ENCODE measurements at places on chromosomes 12 and 14.

- DNase-seq, result no peak
Measured at GRCh38 chr12:74424778-74425177, 112.9 kb upstream of the ATXN7L3B start.

DNA sequence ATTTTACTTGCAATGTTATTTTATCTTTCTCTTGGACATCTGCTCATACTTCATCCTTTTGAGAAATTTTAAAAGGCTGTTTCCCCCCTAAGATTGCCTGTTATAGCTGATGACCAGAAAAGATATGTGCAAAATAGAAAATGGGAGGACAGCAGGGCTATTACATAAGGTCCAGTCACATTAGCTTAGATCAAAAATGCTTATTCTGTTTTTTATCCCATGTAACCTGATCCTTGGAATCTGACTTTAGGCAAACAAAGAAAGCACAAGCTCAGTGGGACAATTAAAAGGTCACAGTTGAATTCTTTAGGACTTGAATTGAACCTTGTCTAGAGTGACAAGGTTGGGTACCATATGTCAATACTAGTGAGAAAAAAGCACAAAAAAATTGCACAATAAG lies 65.1 kb upstream of the TRHDE start:
- DNase-seq, result no peak

- no peak for DNase-seq
Measured at GRCh38 chr12:8887285-8887715, 27.0 kb upstream of the PHC1 start.

- DNase-seq, result no peak
Measured at GRCh38 chr14:90039253-90040010, 22.4 kb upstream of the KCNK13 start.

- no peak for DNase-seq
Measured at GRCh38 chr12:46458500-46459102, 86.0 kb upstream of the SLC38A2 start.

- DNase-seq, result no peak
Measured at GRCh38 chr12:16605642-16606116, 283 bp downstream of the LMO3 start.

DNA sequence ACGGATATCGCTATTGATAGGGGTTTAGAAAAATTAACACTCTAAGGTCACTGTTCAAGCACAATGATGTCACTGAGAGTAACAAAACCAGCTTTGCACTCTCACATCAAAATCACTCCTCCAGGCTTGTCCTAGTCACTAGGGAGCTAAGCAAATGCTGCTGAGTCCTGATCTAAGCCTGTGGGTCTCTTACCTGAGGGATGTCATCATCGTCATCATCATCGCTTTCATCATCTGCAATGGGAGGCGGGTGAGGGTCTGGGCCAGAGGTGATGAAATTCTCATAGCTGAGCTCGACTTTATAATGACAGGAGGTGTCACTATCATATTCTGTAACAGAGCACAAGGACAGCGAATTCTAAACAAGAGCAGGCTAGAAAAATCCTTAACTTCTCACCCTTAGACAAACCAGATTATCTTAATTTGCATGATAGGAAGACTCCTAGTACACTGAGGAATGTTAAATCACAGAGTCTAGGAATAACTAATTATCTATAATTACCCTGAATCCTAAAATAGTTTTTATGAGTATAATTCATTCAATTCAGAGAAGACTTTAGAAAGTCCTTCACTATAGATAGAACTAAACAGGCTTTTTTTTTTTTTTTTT lies 83.0 kb downstream of the TRAFD1 start:
- DNase-seq, result no peak

GRCh38 chr12:113891167-113891692 lies 74.9 kb downstream of the RBM19 start:
- DNase-seq, result no peak

- no peak for DNase-seq
Measured at GRCh38 chr12:67006610-67007009, 262.5 kb upstream of the CAND1 start.

GRCh38 chr14:37051680-37052079 lies 120.7 kb downstream of the SLC25A21 start:
- no peak for DNase-seq

DNA sequence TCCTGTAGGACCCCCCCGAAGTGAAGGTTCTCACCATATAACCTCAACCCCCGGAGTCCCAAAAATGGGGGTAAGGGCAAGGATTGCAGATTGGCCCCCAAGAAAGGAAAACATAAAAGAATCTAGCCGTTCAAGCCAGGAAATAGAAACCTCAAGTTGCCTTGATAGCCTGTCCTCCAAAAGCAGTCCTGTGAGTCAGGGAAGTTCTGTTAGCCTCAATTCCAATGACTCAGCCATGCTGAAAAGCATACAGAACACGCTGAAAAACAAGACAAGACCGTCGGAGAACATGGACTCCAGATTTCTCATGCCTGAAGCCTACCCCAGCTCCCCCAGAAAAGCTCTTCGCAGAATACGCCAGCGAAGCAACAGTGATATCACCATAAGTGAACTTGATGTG lies 344.2 kb upstream of the RGS6 start:
- peak; percentile 11 for DNase-seq

- no peak for DNase-seq
Measured at GRCh38 chr12:38956337-38956736, 50.9 kb upstream of the CPNE8 start.

DNA sequence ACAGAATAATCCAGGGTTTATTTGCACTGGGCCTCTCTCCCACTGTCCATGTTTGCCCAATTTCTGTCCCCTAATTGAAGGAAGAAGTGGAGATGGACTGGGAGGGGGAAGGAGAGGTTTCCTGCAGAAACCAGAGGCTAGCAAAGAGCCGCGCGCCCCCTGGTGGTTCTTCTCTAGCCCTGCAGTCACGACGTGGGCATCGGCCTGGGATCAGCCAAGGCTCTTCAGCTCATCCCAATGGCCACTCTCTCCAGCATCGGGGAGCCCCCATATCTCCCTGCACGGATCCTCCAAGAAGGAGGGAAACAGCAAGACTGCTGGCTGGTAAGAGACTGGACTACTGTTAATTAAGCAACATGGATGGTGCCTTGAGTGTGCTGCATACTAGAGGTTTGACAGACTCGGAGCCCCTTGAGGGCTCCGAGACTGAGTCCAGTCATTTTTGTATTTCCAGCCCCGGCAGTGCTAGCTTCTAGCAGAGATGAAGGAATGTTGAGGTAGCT lies 18.7 kb downstream of the ZBTB39 start:
- peak; percentile 90 for DNase-seq

GRCh38 chr14:42508209-42508946 lies 901.7 kb downstream of the LRFN5 start:
- no peak for DNase-seq

DNA sequence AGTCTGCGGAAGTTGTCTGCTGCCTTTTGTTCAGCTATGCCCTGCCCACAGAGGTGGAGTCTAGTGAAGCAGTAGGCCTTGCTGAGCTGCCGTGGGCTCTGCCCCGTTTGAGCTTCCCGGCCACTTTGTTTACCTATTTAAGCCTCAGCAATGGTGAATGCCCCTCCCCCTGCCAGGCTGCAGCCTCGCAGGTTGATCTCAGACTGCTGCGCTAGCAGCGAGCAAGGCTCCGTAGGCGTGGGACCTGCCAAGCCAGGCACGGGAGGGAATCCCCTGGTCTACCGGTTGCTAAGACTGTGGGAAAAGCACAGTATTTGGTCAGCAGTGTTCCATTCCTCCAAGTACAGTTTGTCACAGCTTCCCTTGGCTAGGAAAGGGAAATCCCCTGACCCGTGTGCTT lies 143.6 kb downstream of the DYRK2 start:
- DNase-seq, result no peak

DNA sequence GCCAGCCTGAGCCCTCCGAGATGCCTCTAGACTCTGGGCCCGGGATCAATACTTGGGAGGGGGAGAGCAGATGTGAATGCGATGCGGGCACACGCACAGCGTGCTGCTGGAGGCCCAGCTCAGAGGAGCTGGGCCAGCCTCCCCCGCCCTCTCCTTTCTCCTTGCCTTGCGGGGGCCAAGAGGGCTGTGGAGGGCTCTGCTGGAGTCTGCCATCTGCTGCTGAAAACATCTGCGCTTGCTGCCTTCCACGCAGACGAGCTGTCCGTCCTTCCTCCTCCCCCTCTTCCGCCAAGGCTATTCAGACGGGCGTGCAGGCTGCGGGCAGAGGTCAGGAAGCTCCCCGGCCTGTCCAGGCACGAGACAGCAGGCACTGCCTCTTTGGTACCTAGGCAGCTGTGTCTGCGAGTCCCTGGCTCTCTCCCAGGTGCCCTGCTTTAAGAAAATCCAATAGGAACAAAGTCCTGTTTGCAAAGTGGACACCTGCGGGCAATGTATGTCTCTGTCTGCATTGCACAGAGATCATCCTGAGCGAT lies 75.2 kb downstream of the SPRING1 start:
- peak; percentile 49 for DNase-seq

DNA sequence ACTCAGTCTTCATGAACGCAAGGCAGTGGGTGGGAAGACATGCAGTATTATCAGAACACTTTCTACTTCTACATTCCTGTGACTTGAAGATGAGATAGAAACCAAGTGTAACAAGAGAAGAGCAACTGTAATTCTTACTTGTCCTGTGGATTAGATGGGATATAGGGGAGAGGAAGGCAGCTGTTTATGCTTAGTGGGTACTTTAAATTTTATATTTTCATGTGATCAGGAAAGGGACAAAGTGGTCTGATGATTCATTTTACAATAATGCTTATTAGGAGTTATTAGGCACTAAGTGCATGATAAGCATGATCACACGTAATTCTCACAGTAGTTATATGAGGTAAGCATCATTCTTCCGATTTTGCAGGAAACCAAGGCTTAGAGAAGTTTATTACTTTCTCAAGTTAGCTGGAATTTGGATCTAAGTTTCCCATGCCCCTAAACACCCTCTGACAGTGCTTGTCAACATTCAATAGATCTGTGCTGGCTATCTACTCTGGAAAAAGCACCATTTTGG lies 52.7 kb downstream of the PTGER2 start:
- DNase-seq, result no peak

- DNase-seq, result peak; percentile 85
Measured at GRCh38 chr14:88551094-88551870, 3.5 kb downstream of the PTPN21 start.

DNA sequence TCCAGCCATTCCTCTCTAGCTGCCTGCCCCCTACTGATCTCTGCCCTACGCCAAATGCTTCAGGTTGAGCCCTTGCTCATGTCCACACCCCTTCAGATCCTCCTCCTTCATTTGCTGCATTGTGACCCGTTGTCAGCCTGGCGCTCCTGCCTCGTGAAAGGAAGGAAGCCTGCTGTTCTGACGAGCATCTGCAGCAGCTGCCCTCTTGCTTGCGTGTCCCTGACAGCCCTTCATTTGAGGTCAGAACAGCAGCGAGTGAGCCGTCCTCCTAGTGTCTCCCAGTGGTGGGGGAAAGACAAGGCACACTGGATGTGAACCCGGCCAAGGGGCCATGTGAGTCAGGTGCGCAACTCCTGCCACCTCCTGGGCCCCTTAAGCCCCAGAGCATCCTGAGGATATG lies 3.0 kb upstream of the PIANP start:
- DNase-seq, result no peak

DNA sequence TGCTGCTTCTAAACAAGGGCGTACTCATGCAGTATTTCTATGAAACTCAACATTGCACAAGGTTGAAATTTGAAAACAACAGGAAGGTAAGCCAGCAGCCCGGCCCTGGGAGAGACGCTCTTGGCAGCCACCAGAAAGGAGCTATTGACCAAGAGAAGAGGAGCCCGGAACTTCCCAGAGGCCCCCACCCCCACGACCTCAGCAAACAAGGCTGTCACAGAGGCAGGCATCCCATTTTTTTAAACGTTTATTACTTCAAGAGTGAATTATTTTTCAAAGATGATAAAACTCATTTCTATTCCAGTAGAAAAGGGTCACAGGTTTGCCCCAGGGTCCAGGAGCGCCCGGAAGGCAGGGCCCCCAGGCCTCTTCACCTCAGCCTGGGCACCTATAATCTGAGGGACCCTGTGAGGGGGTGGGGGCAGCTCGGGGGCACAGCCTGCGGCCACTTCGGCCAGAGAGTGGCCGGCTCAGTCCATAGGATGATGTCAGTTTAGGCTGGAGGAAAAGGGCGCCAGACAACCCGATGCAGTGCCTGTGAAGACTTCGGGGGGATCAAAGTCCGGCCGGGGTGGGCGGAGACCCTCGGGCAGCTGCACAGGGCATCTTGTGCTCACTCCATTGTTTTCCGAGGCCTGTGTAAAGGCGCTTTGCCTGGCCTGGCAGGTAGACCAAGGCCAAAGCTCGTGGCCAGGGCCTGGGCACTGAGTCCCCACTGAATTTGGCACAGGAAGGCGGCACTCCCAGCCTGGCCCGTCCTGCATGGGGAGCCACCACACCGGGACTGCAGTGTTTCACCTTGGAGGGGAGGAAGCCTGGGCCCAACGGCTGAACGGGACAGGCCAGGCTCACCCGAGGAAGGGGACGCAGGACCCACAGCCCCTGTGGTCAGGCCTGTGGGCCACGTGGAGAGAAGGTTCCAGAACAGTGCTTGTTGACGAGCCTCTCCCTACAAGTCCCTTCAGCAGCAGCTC lies 86.0 kb downstream of the SCARB1 start:
- DNase-seq, result no peak

DNA sequence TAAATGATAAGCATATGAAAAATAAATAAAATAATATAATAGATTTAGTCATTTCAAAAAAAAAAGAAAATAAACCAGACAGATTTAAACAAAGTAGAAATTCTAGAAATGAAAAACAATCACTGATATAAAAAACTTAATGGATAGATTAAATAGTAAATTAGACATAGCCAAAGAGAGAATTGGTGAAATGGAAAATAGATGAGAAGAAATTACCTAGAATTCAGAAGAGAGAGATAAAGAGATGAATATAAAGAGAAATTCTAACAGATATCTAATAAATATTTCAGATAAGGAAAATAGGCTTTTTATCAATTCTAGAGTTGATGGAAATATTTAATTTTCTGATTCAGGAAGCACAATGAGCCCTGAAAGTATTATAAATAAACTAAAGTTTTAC lies 123.1 kb downstream of the PRIMA1 start:
- no peak for DNase-seq

- no peak for DNase-seq
Measured at GRCh38 chr12:122864894-122865253, 29.6 kb downstream of the HIP1R start.

All from hepatocyte (in vitro differentiated cells).